Psoas muscle (tissue), 8 donors: ENCODE measurements at places on chromosomes 5 and 9. TPM values are rescaled to one million over a fixed set of nuclear protein-coding genes. Genes with fewer than 3 reads are reported as not detected.

- no peak overlapping the region for H3K4me3 ChIP-seq
- peaks cover 5% of the 10 kb centered on the region for H3K4me1 ChIP-seq
- H3K36me3 ChIP-seq = no peaks in the 10 kb centered on the region
- H3K27ac ChIP-seq = no peak overlapping the region
- H3K27me3 ChIP-seq = no peaks in the 10 kb centered on the region
- DNase-seq = no peak
Measured at GRCh38 chr9:7058473-7058872, 300.7 kb downstream of the KDM4C start.

DNA sequence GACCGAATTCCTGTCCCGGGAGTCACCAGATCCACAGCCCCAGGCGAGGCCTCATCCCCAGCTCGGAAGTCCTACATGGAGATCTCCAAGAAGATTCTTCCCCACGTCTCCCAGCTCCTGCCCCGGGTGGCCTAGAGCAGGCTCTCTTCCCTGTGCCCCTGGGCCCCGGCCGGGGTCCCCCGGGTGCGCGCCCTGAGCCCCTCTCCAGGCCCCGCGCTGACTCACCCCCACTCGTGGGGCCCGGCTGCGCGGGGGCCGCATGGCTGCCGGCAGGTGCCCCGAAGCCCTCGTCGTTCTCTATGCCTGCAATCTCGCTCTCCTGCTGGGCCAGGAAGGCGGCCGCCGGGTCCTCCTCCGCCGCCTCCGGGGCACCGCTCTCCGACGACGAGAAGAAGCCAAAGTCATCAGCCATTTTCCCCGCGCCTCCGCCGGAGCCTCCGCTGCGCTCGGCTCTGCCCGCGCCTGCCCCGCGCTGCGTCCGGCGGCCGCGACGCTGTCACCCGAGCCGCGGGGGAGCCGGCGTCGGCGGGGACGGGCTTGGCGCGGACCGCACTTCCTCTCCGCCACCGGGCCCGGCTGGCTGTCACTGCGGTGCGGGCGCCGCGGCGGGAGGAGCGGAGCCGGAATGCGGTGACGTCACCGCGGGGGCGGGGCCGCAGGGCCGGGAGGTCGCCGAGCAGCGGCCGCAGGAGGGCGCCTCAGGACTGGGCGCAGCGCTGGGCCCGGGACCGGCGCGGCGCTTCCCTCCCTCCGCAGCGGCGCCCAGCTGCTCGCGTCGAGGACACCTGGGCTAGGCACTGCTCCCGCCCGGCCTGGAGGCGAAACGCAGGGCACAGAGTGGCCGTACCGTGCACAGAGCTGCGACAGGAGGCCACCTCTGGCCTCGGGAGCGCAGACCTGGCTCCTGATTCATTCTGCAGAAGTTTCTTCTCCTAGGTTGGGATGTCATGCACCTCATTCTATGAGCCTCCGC lies at the start of gene CLTB:
CLTB (minus strand) TSS at position 588 of the 973 bp plus-strand sequence; CDS start at position 412, 176 bp downstream.
- H3K4me3 ChIP-seq = peak within 1 kb of the TSS; percentile 96
- H3K27ac ChIP-seq = peak within 1 kb of the TSS; percentile 100
- no peaks in the 10 kb centered on the region for H3K27me3 ChIP-seq
- peaks cover 42% of the 10 kb centered on the region for H3K4me1 ChIP-seq

GRCh38 chr5:117652958-117653280 lies 1078.3 kb upstream of the SEMA6A start:
- no peak for DNase-seq
- H3K27ac ChIP-seq = no peak overlapping the region
- no peaks in the 10 kb centered on the region for H3K27me3 ChIP-seq

DNA sequence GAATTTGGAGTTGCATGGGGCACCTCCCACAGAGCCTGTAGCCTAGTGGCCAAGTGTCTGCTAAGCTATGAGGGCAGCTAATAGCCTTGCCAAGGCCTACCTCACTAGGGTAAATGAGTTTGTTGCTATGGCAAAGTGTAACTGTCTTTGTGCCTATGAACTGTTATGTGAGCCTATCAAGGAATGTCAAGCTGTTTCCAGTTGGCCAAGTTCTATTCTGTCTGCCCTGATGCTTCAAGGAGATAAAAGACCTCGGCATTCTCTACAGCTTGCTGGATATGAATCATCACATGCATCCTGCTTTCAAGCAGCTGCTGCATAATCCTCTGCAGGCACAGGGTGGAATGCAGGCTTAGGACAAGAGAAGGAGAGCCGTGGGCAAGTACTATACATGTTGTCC lies 69.8 kb upstream of the CCDC112 start:
- peak; percentile 22 for DNase-seq
- H3K4me3 ChIP-seq = no peak overlapping the region

DNA sequence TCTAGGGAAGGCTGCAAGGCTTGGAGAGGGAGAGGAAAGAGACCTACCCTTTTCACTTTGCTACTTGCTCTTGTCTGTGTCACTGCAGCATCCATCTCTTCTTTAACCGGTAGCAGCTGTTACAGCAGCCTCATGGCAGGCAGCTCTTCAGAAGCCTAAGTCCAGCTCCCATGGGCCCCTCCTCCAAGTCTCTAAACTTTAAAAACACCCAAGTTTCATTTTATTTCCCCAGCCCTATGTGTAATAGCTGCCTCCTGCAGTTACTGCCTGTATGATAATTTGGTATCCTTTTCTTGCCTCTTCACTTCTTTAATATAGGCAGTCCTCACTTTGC lies 313.1 kb upstream of the PIK3R1 start:
- no peaks in the 10 kb centered on the region for H3K36me3 ChIP-seq
- H3K27ac ChIP-seq = no peak overlapping the region
- DNase-seq = no peak
- H3K4me1 ChIP-seq = peaks cover 9% of the 10 kb centered on the region

DNA sequence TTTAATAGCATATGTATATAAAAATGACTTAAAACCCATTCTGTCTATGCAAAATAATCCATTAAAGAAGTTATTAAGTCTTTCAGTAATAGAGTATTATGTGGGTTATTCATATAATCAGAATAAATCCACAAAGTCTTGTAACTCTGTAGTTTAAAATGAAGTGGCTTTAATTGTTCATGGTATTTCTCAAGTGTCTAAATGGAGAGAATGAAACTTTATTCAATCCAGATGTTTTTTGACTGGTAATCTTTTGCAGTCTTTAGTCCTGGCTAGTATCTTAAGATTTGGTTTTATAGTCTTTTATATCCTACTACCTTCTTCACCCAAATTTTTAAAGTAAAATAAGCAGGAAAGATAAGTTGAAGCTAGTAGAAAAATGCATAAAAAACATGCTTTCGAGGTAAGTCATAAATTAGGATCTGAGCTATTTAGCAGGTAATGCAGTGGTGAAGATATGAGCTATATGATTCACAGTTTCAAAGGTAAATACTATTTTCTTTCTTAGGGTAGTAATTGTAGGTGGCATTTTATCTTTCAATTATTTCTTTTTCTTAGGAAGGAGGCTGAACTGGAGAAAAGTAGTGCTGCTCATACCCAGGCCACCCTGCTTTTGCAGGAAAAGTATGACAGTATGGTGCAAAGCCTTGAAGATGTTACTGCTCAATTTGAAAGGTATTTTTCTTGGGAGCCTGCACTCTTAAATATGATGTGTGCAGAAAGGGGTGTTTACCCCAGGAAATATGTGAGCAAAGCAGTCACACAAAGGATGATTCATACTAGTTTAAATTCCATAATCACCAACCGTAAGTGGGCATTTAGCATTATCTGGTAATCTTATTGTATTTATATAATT lies 17.9 kb downstream of the HMMR start:
- no peaks in the 10 kb centered on the region for H3K4me1 ChIP-seq
- no peaks in the 10 kb centered on the region for H3K27me3 ChIP-seq
- DNase-seq = no peak
- no peak overlapping the region for H3K27ac ChIP-seq
- no peak overlapping the region for H3K4me3 ChIP-seq

GRCh38 chr9:137816531-137817235 lies 60.9 kb upstream of the CACNA1B start:
- no peak overlapping the region for H3K27ac ChIP-seq
- DNase-seq = no peak
- no peaks in the 10 kb centered on the region for H3K27me3 ChIP-seq
- H3K4me1 ChIP-seq = no peaks in the 10 kb centered on the region
- no peak overlapping the region for H3K4me3 ChIP-seq

DNA sequence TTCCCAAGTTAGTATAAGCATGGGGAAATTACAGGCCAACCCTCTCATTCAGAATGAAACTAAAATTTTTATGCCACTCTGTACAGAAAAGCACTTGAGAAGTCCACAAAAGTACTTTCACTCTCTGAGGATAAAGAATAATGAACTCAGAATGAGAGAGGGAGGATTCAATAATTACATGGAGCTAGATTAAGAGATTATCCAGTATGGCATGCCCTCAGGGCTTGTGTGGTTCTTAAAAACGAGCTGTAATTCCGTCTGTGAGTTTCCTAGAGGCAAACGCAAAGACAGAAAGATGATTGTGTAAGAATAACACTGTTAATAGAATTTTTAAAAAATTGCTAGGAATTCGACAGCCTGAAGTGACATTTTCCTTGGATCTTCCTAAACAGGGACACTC lies 126.8 kb upstream of the PTCH1 start:
- H3K27me3 ChIP-seq = no peaks in the 10 kb centered on the region
- no peaks in the 10 kb centered on the region for H3K36me3 ChIP-seq
- no peak overlapping the region for H3K27ac ChIP-seq
- H3K4me1 ChIP-seq = no peaks in the 10 kb centered on the region

DNA sequence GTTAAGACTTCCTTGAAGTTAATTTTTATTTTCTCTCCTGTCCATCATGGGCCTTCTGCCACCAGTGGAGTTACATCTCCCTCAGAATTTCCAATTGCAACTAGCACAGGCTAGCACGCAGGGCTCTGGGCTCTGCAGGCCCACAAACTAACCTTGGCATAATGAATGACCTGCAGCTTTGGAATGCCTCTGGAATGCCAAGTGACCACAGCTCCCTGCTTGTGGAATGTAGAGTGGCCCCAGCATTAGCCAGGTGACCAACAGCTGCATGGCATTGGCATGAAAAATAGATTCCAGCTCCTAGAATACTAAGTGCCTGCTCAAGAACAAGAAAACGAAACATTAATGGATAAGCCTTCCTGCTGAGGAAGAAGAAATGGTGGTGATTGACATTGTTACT lies 726.1 kb downstream of the BRINP1 start:
- no peaks in the 10 kb centered on the region for H3K27me3 ChIP-seq
- DNase-seq = no peak
- H3K4me3 ChIP-seq = no peak overlapping the region
- H3K4me1 ChIP-seq = no peaks in the 10 kb centered on the region

DNA sequence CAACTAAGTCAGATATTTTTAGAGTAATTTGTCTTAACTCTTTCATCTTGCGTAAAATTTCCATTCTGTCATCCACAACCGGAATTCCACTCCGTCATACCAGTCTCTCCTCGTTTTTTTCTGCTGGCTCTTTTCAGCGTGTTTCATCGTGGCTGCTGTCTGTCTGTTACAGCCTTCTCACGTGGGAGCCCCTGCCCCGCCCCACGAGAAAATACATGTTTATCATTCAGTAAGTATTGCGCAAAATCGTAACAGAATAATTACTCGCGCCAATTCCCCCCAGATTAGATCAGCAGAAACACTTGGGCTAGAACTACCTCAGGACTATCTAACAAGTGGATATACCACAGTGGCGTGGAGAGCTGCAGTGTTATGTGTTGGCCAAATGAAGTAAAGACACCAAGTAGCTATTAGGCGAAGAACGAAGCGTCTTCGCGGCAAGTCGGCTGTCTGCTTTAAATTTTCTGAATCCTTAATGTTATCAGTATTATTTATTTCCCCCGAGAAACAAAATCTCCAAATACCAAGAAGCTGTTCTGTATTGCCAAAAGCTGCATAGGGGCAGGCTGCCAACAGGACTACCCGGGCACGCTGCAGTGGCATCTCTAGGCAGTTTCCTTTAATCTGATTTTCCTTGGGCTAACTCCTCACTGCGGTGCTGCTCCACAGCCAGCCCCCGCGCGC lies 566 bp upstream of the FOCAD start:
- H3K27me3 ChIP-seq = no peaks in the 10 kb centered on the region
- H3K4me3 ChIP-seq = peak overlapping the region; percentile 89
- H3K4me1 ChIP-seq = peaks cover 13% of the 10 kb centered on the region
- DNase-seq = peak; percentile 75
- no peaks in the 10 kb centered on the region for H3K36me3 ChIP-seq

GRCh38 chr9:104319685-104320084 lies 184.4 kb upstream of the OR13F1 start:
- H3K27me3 ChIP-seq = no peaks in the 10 kb centered on the region
- H3K27ac ChIP-seq = no peak overlapping the region
- no peaks in the 10 kb centered on the region for H3K36me3 ChIP-seq

DNA sequence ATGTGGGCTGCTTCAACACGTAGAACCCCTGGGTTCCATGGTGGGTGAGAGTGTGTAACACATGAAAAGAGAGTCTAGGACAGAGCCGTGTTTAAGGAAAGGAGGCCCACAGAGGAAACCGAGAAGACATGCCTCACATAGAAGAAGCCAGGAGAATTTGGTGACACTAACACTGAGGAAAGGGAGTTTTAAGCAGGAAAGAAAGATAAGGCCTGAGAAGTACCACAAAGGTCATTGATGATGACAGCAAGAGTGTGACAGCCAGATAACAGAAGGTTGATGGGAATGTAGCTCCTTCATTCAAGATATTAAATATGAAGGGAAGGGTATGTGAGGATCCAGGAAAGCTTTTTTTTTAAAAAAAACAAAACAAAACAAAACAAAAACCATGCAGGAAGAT lies 72.4 kb upstream of the SPRY4 start:
- DNase-seq = no peak
- no peak overlapping the region for H3K4me3 ChIP-seq
- no peaks in the 10 kb centered on the region for H3K27me3 ChIP-seq
- no peaks in the 10 kb centered on the region for H3K36me3 ChIP-seq

GRCh38 chr5:78113689-78114264 lies 180.7 kb downstream of the AP3B1 start:
- no peaks in the 10 kb centered on the region for H3K36me3 ChIP-seq
- H3K27me3 ChIP-seq = no peaks in the 10 kb centered on the region
- no peak for DNase-seq
- H3K4me3 ChIP-seq = no peak overlapping the region
- H3K27ac ChIP-seq = no peak overlapping the region

GRCh38 chr9:77935974-77936373 lies 95.6 kb downstream of the GNAQ start:
- no peaks in the 10 kb centered on the region for H3K36me3 ChIP-seq
- no peak overlapping the region for H3K4me3 ChIP-seq
- H3K4me1 ChIP-seq = no peaks in the 10 kb centered on the region
- DNase-seq = no peak
- H3K27ac ChIP-seq = no peak overlapping the region

Gene GRIA1
- total RNA-seq = 0.49 TPM

Gene FOXD4L6
- not detected for total RNA-seq

Gene PRDM9
- total RNA-seq = not detected

Gene SHOC1
- not detected for total RNA-seq

Gene MORN5
- not detected for total RNA-seq

Gene PTGDS
- 23.3 TPM for total RNA-seq

Gene CTXN3
- total RNA-seq = not detected

Gene PCDHB5
- total RNA-seq = 0.99 TPM
